ENCODE measurements at places on chromosomes 5 and 9.

- no peak for DNase-seq
Observed at GRCh38 chr9:8867148-8867547, 1067.6 kb upstream of the DMAC1 start.

GRCh38 chr5:114060866-114061265 lies 301.0 kb upstream of the KCNN2 start:
- no peak for DNase-seq

- no peak for DNase-seq
Observed at GRCh38 chr5:141496038-141496437, 7.2 kb downstream of the PCDHGC5 start.

GRCh38 chr9:131104016-131104740 lies 7.8 kb downstream of the AIF1L start:
- no peak for DNase-seq

GRCh38 chr5:132327252-132327955 lies 33.2 kb downstream of the SLC22A4 start:
- no peak for DNase-seq

- DNase-seq: no peak
Observed at GRCh38 chr9:76704593-76705204, 59.5 kb upstream of the PCA3 start.

GRCh38 chr5:111383288-111383970 lies 128.9 kb downstream of the STARD4 start:
- DNase-seq: no peak

DNA sequence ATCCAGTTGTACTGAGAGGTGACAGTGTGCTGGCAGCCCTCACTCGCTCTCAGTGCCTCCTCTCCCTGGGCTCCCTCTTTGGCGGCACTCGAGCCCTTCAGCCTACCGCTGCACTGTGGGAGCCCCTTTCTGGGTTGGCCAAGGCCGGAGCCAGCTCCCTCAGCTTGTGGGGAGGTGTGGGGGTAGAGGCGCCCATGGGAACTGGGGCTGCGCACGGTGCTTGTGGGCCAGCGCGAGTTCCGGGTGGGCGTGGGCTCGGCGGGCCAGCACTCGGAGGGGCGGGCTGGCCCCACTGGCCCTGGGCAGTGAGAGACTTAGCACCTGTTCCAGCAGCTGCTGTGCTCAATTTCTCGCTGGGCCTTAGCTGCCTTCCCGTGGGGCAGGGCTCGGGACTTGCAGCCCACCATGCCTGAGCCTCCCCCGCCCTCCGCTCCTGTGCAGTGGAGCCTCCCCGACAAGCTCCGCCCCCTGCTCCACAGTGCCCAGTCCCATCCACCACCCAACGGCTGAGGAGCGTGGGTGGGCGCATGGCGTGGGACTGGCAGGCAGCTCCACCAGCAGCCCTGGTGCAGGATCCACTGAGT lies 342.2 kb upstream of the ZNF608 start:
- no peak for DNase-seq

DNA sequence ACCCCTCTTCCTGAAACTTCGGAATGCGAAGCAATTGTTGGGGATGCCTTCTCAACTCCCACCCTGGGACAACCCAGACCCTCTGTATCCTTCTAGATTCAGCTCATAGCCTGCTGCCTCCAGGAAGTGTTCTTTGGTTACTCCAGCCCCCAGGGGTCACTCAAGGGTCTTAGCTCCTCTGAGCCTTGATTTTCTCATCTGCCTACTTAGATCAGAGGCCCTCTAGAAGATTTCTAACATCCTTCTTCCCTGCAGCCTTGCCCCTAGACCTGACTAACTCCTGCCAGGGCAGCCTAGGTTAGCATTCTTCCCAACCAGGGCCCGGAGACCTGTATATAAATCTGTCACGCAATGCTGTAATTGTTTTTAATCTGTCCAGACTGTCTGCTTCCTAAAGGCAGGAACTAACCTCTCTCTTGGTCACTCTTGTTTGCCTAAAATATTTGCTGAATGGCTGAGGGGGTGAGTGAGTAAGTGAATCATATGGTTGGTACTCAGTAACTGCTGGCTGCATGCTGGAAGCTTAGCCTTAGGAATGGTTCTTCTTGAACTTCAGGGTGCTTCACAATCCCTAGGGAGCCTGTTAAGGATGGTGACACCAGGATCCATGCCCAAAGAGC lies 8.2 kb downstream of the GALNT10 start:
- no peak for DNase-seq

- DNase-seq: no peak
Observed at GRCh38 chr5:143116814-143117213, 286.7 kb downstream of the NR3C1 start.
